ENCODE measurements at places on chromosomes 5 and 9.
A peak's percentile ranks its signal among the peaks of the same experiment; 100 is the strongest.

- no peak overlapping the region for H3K27ac ChIP-seq
- no peaks in the 10 kb centered on the region for H3K4me1 ChIP-seq
- DNase-seq, result no peak
- peaks cover 14% of the 10 kb centered on the region for H3K36me3 ChIP-seq
- no peak overlapping the region for H3K4me3 ChIP-seq
Observed at GRCh38 chr9:37889536-37889935, 14.4 kb downstream of the SLC25A51 start.

DNA sequence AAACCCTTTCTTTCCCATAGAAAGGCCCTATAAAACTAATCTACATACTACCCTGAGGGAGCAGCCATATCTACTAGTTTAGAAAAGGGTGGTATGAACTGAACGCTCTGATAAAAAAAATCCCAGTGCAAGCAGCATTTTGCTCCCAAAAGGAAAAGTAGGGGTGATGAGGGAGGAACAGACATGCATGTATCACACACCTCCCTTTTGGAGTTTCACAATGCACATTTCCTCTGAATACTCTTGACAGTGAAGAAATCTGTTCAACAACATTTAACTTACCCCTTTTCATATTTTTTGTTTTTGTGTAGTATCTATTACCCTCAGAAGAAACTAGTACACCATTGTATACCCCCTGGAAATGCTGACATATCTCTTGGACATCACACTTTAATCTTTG, 411.4 kb downstream of the MAT2B start:
- no peaks in the 10 kb centered on the region for H3K36me3 ChIP-seq
- no peak overlapping the region for H3K4me3 ChIP-seq
- no peaks in the 10 kb centered on the region for H3K4me1 ChIP-seq
- H3K27me3 ChIP-seq, result no peaks in the 10 kb centered on the region

- H3K4me3 ChIP-seq, result no peak overlapping the region
- DNase-seq, result no peak
- H3K36me3 ChIP-seq, result peaks cover 32% of the 10 kb centered on the region
- H3K27ac ChIP-seq, result no peak overlapping the region
- H3K27me3 ChIP-seq, result no peaks in the 10 kb centered on the region
- peaks cover 6% of the 10 kb centered on the region for H3K4me1 ChIP-seq
Observed at GRCh38 chr9:114291886-114292590, 30.9 kb upstream of the ORM1 start.

DNA sequence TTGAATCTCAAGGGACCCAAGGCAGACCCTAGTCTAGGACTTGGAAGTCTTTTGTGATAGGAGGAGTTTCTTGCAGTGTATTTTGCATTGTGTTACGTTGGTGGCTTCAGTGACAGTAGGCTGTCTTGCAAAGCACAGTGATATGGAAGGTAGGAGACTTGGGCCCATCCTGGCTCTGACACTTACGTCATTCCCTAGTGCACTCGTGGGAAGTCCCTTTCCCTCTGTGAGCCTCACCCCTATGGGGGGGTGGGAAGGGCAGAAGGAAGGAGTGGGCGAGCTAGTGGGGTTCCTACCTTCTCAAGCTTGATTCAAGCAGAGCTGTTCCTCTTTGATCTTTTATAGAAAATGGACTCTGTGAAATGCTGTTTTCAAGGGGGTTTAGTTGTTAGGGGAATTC, 9.2 kb upstream of the TEX53 start:
- no peak overlapping the region for H3K27ac ChIP-seq
- no peak overlapping the region for H3K4me3 ChIP-seq
- H3K36me3 ChIP-seq, result no peaks in the 10 kb centered on the region
- no peaks in the 10 kb centered on the region for H3K27me3 ChIP-seq
- peak; percentile 42 for DNase-seq

GRCh38 chr9:120711841-120712538, 2.3 kb downstream of the MEGF9 start:
- no peaks in the 10 kb centered on the region for H3K27me3 ChIP-seq
- H3K4me1 ChIP-seq, result peaks cover 46% of the 10 kb centered on the region
- H3K36me3 ChIP-seq, result no peaks in the 10 kb centered on the region
- H3K27ac ChIP-seq, result peak overlapping the region; percentile 54
- no peak for DNase-seq

DNA sequence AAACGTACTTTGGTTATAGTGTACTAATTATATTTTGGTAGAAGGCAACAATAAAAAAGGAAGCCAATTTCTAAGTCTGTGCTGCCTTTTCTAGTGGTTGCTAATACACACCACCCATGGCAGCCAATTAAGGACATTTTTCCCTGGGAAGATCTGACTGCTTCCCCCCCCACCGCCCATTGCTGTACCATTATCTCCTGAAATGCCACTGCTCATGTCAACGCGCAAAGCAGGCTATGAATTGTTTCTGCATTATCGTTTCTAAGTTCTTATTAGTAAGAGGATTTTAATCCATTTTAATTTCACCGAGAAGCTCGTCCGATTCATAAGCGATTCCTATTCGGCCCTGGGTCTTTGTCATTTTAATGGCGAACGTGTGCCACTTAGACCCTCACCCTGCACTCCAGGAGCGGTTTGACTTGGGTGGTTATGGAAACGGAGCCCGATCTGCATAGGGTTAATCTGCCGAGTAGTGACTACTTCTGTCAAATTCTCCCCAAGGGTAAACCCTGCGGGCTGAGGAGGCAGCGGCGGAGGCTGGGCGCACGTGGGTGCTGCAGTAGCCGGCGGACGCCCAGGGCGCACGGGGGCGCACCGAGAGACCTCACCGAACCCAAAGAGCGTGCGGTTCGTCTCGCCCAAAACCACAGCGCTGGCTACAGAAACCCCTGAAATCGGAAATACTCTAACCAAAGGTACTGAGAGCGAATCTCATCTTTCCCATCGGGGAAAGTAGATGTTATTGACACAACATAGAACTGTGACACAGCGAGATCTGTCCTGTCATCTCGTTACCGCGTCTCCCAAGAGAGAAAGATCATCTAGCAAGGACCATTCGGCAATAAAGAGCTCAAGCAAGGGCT, 55.8 kb upstream of the SHC3 start:
- no peak overlapping the region for H3K27ac ChIP-seq
- H3K27me3 ChIP-seq, result peaks cover 65% of the 10 kb centered on the region
- DNase-seq, result peak; percentile 51
- H3K4me3 ChIP-seq, result peak overlapping the region; percentile 26
- H3K36me3 ChIP-seq, result no peaks in the 10 kb centered on the region

GRCh38 chr9:130770679-130771442, 64.2 kb upstream of the ABL1 start:
- no peak overlapping the region for H3K27ac ChIP-seq
- no peaks in the 10 kb centered on the region for H3K27me3 ChIP-seq
- H3K4me3 ChIP-seq, result no peak overlapping the region
- H3K36me3 ChIP-seq, result no peaks in the 10 kb centered on the region
- DNase-seq, result peak; percentile 84

- H3K27me3 ChIP-seq, result no peaks in the 10 kb centered on the region
- no peaks in the 10 kb centered on the region for H3K36me3 ChIP-seq
- H3K27ac ChIP-seq, result no peak overlapping the region
- peak; percentile 3 for DNase-seq
- no peak overlapping the region for H3K4me3 ChIP-seq
Observed at GRCh38 chr5:112109331-112110007, 309.6 kb downstream of the EPB41L4A start.

- H3K36me3 ChIP-seq, result no peaks in the 10 kb centered on the region
- no peaks in the 10 kb centered on the region for H3K4me1 ChIP-seq
- no peak overlapping the region for H3K4me3 ChIP-seq
- H3K27ac ChIP-seq, result no peak overlapping the region
- no peaks in the 10 kb centered on the region for H3K27me3 ChIP-seq
- no peak for DNase-seq
Observed at GRCh38 chr5:73268826-73269225, 95.8 kb downstream of the TMEM174 start.

GRCh38 chr9:97562542-97562941, 61.1 kb downstream of the TMOD1 start:
- DNase-seq, result no peak
- no peaks in the 10 kb centered on the region for H3K27me3 ChIP-seq
- no peaks in the 10 kb centered on the region for H3K4me1 ChIP-seq
- H3K27ac ChIP-seq, result no peak overlapping the region
- H3K36me3 ChIP-seq, result no peaks in the 10 kb centered on the region
- H3K4me3 ChIP-seq, result no peak overlapping the region

- no peak overlapping the region for H3K27ac ChIP-seq
- no peaks in the 10 kb centered on the region for H3K27me3 ChIP-seq
- H3K36me3 ChIP-seq, result no peaks in the 10 kb centered on the region
- H3K4me1 ChIP-seq, result no peaks in the 10 kb centered on the region
- H3K4me3 ChIP-seq, result no peak overlapping the region
Observed at GRCh38 chr5:84036842-84037241, 316.2 kb upstream of the HAPLN1 start.
